ENCODE measurements at places on chromosomes 5 and 9. TPM values are rescaled to one million over a fixed set of nuclear protein-coding genes. Genes with fewer than 3 reads are reported as not detected.
A peak's percentile ranks its signal among the peaks of the same experiment; 100 is the strongest.

The PCDHGA4 gene
- total RNA-seq = 4.8 TPM

The EMB gene
- 0.59 TPM for total RNA-seq

DNA sequence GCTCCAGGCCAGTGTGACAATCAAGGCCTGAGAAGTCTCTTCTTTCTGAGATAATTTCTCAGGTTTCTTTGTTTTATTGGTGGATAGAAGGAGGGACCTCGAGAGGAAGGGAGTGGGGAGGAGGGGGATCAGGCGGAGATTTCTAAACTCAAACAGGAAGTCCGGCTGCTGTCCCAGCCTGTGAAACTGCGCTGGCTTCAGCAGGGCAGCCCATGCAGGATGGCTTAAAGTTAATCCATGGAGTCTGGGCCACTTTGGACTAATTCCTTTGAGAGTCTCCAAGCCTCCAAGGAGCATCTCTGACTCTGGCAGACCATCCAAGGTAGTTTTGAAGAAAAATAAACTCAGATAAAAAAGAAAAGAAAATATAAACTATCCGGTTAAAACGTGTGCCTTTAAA is 378.5 kb downstream of the MLLT3 start:
- DNase-seq = no peak

DNA sequence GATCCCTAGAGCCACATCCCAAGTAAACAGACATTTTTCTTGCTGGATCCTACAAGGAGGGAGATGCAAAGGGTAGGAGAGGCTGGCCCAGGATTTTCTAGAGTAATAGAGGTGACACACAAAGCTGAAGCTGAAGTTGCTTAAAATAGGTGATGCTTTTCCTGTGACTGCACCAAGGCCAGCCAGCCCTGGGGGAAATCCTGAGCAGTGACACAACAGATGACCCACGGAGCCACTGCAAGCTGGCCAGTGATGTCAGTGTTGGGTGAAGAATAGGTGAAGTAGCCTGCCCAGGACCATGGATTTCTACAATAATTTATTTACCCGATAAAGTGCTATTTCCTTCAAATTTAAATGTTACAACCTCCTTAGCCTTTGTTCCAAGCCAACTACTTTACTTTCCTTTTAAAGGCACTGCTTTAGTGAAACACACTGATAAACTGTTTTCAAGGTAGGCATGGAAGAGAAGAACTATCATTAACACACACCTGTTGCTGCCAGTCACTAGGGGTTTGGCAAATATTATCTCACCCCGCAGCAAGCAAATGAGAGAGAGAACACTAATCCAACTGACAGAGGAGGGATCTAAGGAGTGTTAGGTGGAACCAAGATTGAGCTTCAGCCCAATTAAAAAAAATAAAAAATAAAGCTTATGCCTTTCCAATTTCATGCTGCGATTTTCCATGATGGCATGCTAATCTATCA is 123.5 kb downstream of the CTNND2 start:
- no peak for DNase-seq

DNA sequence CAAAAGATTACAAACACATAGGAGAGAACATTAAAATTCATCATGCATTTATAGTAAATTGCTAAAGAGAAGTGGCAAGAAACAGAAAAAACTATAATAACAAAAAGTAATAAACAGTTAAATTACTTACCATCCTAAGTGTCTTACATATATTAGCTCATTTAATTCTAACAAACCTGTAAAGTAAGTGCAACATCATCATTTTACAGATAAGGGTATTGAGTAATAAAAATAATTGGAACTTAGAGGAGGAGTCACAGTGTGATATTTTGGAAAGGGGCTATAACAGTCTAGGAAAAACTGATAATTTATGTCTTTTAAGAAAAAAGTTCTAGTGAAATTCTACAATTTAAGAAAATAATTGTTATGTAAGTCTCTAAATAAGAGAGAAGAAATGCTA is 592.8 kb downstream of the DMRTA1 start:
- DNase-seq = no peak

DNA sequence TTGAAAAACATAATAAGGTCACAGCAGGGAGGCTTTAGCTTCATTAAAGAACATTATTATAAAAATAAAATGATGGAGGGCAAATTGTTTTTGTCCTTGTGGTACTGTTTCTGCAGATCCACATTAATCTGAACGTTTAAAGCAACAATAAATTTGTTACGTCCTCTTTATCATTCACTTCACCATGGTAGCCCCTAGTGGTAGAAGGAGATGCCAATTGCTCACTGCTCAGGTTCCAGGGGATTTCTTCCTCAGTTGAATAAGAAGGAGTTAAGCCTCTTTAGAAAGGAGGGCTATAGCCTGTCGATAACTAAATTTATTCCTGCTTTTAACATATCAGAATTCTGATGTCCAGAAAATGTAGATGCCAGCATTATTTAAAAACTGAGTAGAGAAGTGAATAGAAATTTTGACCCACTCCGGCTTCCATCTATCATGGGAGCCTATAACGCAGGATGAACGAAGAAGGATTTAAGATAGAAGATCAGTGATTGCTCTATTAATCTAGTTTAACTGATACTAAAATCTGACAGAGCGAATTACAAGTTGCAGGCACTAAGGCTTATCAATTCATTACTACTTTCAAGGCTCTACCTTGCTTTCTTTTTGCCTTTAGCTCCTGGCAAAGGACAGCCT is 692.3 kb downstream of the PTPRD start:
- DNase-seq = no peak

DNA sequence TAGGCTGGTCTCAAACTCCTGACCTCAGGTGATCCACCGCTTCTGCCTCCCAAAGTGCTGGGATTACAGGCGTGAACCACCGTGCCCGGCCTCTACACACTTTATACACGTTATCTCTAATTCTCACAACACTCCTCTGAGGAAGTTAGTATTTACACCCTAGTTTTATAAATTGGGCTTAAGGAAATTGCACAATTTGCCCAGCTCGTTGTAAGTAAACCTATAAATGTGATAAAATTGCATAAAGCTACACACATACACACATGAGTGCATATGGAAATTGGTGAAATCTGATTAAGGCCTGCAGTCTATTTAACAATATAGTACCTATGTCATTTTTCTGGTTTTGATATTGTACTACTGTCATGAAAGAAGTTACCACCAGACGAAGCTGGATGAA is 4.4 kb upstream of the SLC4A9 start:
- no peak for DNase-seq

GRCh38 chr9:121455527-121456239 is 44.0 kb downstream of the GGTA1 start:
- DNase-seq = peak; percentile 68

- DNase-seq = peak; percentile 28
Observed at GRCh38 chr9:135087489-135087792, at the start of gene OLFM1. OLFM1 (plus strand) TSS chr9:135087668; CDS start chr9:135087990, 322 bp downstream.

DNA sequence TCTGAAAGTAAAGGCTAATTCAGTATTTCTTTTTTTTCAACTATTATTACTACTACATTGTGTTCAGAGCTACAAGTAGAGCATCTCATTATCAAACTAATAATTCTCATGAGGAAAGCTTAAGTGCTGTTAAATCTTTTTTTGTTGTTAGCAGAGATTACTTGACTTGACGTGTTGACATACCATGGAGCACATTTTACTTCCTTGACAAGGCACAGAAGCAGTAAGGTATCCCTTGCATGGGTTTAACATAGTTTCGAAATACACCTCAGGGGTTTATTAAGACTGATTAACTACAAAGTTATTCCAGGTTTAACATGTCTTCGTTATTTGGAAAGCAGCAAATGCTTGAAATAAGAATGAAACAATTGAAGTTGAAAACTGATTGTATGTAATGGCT is 7.0 kb downstream of the SPDL1 start:
- no peak for DNase-seq

DNA sequence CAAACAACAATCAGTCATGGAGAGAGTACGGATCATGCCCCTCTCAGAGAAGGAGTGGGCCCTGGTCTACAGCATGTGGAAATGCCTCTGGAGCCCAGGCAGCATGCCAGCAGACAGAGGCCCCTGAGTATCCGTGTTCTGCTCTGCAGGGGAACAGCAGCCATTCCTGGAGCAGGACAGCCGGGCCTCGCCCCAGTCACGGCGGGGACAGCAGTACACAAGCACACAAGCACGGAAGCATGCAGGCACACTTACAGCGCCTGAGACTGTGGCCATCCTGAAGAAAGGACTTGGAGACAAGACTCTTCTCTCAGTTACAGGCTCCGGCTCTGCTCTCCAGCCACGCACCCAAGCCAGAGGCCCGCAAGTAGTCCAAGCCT is 102.6 kb upstream of the ALDH1B1 start:
- DNase-seq = no peak

Measured in RPMI7951 (cell line).